Activated B cell treated with CpG ODN at 0.5 μM for 24 hours (primary cell): ENCODE measurements at places on chromosomes 7 and 10. TPM values are rescaled to one million over a fixed set of nuclear protein-coding genes. Genes with fewer than 3 reads are reported as not detected.

GRCh38 chr7:70402069-70402468 lies 729.9 kb upstream of the GALNT17 start:
- no peak for DNase-seq

LRRN3 gene
- not detected in 2 replicates for total RNA-seq

DNA sequence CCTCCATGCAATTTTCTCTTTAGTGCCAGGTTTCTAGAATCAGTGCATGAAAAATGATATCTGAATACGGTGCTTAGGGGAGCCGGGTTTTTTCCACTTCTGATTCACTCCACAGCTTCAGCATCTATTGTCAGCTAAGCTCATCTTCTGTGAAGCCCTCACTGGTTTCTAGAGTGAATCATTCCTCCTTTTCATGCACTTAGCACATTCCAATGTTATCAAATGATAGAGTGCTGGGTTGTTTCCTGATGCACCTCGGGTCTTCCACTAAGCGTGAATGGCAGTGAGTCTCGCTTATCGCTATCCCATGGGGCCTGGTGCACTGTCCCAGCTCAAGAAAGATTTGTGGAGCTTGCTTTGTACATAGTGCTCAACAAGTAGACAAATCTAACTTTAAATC lies 170.9 kb upstream of the RHEB start:
- DNase-seq = no peak

CCDC146 gene
- total RNA-seq = 3.5 TPM in 2 replicates

DNA sequence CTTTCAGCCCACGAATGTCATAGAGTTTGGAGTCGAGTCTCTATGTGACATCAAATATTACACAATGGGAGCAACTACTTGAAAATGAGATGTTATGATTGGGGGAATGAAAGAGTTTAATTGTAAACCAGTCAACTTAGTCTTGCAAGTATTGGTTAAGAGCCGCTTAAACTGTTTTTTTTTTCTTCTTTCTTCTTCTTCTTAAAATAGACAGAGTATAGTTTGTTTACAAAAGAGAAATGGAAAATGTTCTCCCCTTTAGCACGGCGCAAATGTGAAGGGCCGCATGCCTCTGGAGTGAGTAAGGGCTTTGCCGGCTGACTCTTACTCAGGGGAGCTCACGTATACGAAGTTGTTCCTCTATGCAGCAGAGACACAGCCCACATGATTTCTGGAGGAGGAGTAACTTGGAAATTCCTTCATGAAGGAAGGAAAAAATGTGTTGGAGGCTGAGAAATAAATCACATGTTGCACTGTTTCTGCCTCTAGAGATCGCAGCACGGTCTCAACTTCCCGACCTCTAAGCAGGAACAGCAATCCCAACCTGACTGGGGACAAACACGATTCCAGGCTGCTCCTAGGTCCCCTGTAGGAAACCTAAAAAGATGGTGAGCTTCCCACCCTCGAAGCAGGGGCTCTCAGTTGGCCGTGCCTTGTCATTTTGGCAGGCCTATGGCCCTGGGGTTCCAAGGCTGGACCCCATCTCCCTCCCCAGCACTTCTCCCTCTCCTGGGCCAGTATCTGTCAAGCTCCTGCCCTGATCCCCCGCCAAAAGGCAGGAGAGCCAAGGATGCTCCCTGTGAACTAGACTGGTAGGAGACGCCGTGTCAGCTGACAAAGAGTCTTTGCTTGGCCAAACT lies 44.8 kb downstream of the MYOF start:
- DNase-seq = no peak

GRCh38 chr7:157355784-157356511 lies 19.1 kb downstream of the DNAJB6 start:
- DNase-seq = no peak

TBL2 gene
- 26.1 and 33.5 TPM in 2 replicates for total RNA-seq

DNA sequence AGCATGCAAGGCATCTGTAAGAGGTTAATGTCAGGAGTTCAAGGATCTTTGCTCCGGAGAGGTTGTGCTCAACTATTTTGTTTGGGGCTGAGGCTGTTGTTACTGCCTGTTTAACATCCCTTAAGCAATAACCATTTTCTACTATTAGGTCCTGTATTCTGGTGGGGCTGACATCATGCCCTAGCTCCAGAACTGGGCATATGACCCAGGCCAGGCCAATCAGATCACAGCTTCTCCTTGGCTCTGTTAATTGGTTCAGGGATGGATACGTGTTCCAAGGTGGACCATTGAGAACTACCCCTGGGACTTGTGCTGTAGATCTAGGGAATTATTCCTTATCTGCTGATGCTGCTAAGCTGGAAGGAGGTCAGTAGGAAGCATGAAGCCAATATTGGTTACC lies 67.0 kb downstream of the SYPL1 start:
- no peak for DNase-seq

MAP3K8 gene
- total RNA-seq = 141 and 160 TPM in 2 replicates

TRIM56 gene
- total RNA-seq = 53.0 and 57.5 TPM in 2 replicates

DNA sequence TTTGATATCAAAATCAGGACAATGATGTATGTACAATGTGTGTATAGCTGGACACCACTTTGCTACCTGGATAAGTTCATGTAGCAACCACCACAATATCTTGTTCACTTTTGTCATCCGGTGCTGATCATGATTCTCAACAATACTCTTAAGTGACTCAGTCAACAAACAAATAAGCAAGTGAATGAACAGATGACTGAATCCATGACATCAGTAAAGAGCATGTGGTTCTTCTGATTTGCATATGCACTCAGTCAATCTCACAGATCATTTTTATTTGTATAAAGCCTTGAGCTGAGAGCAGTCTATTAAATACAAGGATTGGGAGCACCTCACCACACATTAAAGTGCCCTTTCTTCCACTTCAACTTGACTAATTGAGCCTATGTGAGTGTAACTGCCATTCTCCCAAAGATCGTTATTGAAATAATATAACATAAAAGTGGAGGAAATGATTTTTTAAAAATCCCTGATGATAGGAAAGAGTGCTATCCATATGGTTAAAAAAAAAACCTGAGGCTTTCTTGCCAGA lies 69.5 kb downstream of the NPSR1 start:
- DNase-seq = no peak

- DNase-seq = no peak
Observed at GRCh38 chr7:133978502-133979295, 148.4 kb upstream of the LRGUK start.

DNA sequence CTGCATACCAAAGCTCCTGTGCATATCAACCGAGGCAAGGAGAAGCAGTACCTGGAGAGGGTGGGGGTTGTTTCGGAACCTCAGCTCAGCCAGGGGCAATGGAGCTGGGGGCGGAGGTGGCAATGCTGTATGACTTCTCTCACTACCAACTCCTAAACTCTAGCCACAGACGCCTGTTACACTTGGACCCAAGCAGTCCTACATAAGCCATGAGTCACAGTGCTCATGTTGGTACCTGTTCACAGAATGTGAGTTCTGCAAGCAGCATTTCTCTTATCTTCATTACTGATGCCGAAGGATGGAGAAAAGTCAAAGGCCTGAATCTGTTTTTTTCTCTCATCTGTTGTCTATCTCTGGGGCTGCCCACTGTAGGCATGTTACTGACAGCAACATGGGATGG lies 3.2 kb upstream of the RAB18 start:
- DNase-seq = no peak

INHBA gene
- total RNA-seq = 0.16 TPM in 1 of 2 replicates, not detected in the other

DNA sequence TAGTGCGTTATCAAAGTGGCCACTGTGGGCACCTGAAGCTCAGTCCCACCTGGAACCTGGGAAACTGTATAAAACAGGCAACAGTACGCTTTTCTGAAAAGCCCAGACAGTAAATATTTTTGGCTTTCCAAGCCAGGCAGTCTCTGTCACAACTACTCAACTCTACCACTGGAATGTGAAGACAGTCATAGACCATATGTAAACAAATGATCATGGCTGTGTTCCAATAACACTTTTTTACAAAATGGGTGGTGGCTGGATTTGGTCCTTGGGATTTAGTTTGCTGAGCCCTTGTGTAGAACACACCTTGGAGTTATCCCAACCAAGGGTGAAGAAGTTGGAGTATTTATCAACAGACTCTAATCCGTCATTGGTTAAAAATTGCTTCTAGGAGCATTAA lies 259.9 kb downstream of the SKIDA1 start:
- no peak for DNase-seq

GRCh38 chr7:76238326-76238725 lies 36.6 kb downstream of the SRRM3 start:
- DNase-seq = no peak

- DNase-seq = no peak
Observed at GRCh38 chr7:23264916-23265458, 18.4 kb downstream of the GPNMB start.

- DNase-seq = no peak
Observed at GRCh38 chr7:156073366-156074052, 261.2 kb upstream of the SHH start.

DNA sequence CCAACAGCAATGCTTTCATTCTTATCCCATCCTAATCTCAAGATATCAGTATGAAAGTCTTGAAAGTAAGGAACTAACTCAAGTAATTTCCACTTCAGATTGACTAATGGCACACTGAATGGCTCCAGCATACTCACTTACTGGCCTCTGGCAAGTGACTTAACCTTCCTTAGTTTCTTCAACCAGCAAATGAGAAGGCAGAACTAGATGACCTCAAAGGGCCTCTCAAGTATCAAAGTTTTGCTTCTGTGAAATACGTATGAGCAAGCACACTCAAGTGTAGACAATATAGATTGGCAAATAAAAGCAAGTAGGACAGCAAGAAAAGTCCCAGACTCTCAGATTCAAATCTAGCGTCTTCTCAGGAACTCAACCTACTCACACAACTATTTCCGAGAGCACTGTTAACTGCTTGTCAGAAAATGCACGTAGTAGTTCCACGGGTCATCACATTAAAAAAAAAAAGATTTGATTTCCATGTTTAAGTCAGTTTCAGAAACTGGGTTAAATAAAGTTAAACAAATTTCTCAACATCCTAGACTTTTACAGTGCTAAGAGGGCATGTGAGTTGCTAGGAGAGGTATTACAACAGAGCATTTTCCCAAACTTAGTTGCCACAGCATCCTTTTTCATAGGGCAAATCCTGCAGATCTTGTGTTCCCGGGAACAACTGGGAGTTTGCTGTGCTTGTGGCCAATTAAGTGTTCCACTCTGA lies 276.9 kb upstream of the KLF14 start:
- DNase-seq = no peak

DNA sequence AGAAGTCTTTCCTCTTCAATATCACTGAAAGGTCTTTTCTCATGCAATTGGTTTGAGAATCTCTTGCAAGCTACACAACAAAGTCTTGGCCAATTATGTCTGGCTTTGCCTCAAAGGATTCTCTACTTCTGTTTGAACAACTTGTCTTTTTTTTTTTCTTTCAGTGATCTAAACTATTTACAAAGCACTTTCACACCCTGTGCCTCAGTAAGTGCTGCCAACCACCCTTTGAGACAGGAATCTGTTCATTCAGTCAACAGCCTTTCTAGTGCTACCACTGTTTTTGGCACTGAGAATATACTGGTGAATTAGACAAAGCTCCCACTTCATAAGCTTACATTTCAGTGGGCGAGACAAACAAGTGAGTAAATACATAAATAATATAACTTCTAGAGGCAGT lies 26.9 kb upstream of the SDK1 start:
- no peak for DNase-seq

AOAH gene
- total RNA-seq = 1.4 and 2.4 TPM in 2 replicates

DNA sequence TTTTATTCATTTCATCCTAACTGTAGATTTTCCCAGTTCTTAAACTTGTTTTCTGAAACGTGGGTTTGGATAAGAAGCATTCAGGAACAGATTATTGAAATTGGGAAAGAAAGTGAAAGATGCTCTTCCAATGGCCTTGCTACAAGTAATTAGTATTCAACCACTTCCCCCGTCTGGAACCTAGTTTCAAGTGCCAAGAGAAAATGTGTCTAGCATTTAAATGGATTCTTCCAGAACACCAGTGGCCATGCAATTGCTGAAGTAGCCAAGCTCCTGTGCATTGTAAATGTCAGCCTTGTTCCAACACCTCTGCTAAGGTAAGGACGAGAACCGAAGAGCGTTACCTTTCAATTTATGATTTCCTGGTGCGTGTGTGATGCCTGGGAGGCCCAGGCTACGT lies 68.2 kb downstream of the PFKFB3 start:
- no peak for DNase-seq

DNA sequence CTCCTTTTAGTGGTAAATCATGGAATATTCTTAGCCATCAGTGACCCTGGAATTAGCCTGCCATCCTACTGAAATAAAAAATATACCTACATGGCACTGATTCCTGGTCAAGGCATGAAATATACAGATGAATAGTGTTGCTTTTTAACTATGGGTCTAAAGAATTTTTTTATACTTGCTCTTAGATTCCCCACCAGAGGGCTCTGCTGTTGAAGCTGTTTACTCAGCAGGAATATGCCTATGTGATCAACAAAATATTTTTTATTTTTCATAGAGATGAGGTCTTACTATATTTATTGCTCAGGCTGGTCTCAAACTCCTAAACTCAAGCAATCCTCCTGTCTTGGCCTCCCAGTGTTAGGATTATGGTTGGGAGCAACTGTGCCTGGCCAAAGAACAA lies 13.5 kb downstream of the ZC3HC1 start:
- DNase-seq = no peak

DNA sequence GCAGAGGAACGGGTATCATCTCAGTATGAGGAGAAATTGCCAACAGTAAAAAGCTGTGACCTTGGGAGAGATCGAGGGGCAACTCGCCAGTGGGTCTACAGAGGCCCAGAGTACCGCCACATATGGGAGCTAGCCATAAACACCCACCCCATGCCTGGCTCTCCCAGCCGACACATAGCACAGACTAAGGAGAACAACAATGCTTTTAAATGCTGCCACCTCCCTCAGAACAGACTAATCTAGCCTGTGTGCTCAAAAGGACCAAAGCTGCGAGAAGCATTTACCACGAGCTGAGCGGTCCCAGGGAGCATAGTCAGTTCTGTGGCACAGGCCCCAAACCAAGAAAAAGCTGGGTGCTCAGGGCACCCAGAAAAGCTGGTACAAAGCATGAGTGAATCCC lies 73.3 kb downstream of the LSM5 start:
- no peak for DNase-seq

ZNF488 gene
- not detected in 2 replicates for total RNA-seq

ELFN1 gene
- not detected in 2 replicates for total RNA-seq

DNA sequence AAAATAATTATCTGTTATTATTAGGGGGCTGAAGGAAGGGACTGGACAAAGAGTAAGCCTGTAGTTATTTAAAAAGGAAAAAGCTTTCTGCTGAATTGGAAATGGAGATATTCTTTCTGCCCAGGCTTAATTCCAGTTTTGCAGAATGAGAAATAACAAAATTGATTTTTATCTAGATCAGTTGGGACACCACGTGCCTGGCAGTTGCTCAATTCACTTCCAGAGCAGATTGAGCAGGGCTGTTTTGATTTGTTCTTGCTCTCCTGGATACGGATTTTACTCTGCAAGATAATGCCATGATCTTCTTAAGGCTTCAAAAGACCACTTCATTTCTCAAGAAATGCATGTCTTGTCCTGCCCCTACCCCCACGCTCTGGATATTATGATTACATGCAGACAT lies 524.3 kb downstream of the TCERG1L start:
- no peak for DNase-seq
